Stimulated activated CD4-positive, alpha-beta T cell treated with anti-CD3 and anti-CD28 coated beads, Interleukin-1b, Interleukin-23, amount 100 ng/mL, for 48 hours (primary cell): ENCODE measurements at places on chromosomes 7 and 10.

DNA sequence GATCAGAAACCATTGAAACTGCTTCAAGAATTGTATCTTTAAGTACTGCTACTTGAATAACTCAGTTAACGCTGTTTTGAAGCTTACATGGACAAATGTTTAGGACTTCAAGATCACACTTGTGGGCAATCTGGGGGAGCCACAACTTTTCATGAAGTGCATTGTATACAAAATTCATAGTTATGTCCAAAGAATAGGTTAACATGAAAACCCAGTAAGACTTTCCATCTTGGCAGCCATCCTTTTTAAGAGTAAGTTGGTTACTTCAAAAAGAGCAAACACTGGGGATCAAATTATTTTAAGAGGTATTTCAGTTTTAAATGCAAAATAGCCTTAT, 14.7 kb downstream of the HNRNPA2B1 start:
- DNase-seq = no peak

GRCh38 chr7:93851536-93851935, 39.0 kb downstream of the TFPI2 start:
- no peak for DNase-seq

GRCh38 chr7:99111591-99111990, 32.3 kb downstream of the SMURF1 start:
- no peak for DNase-seq

GRCh38 chr10:126454045-126454751, 65.9 kb upstream of the ADAM12 start:
- no peak for DNase-seq

- DNase-seq = no peak
Measured at GRCh38 chr7:136728945-136729344, 139.5 kb upstream of the CHRM2 start.

- DNase-seq = no peak
Measured at GRCh38 chr10:131260031-131260430, 51.5 kb downstream of the TCERG1L start.

- DNase-seq = no peak
Measured at GRCh38 chr7:158590181-158590530, 2.5 kb upstream of the PTPRN2 start.

DNA sequence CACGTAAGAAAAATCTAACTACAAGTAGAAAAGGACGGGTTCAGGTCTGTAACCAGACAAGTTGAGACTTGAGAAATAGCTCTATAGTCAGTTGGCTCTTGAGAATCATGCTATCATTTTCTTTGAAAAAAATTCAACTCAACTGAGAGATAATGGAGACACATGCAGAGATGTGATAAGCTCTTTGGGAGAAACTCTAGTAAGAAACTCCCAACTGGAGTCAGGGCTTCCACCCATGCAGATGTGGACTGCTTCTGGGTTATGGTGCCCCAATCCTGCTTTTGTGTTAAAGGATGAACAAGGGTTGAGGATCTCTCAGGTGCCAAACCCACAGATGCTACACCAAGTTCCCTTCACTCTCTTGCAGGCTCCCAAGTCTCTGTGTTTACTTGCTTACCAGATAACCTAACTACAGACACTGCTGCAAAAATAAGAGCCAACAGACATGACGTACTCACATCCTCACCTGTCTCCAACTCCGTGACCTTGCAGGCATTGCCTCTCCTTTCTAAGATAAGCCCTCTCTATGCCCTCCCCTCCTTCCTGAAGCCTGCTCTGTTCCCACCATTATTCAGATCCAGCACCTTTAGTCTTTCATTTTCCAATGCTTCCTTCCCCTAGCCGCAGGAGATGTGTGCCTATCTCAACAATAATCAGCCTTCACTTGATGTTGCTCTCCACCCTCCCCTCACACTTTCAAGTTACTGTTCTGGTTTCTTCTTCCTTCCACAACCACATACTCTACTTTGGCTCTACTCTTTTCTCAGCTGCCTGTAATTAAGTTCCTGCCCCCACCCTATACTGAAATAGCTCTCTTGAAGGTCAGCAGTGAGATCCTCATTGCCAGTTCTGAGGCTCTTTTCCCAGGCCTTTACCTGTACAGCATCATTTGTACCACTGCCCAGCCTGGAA, 130.0 kb downstream of the ICA1 start:
- no peak for DNase-seq

DNA sequence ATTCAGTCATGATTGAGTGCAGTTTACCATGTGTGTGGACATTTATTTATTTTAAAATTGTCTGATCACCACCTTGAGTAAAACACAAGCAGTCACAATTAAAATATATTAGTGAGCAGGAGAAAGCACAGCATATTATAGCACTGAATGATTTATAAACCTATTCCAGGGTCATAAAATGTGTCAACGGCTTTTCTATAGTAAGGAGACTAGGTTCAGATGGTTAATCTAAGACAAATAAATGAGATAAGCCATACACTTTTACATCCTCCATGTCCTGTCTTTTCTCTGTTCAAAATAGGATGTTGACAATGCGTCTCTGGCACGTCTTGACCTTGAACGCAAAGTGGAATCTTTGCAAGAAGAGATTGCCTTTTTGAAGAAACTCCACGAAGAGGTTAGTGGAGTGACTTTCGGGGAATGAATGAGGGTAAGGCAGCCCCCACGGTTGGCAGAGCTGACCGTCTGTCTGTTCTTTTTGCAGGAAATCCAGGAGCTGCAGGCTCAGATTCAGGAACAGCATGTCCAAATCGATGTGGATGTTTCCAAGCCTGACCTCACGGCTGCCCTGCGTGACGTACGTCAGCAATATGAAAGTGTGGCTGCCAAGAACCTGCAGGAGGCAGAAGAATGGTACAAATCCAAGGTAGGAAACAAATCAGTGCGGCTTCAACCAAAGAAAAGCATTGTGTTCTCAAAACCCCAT, 5.4 kb downstream of the VIM start:
- DNase-seq = no peak
